SJSA1 (cell line): ENCODE measurements at places on chromosomes 16 and 17.

GRCh38 chr17:82442643-82443464 is 7.7 kb downstream of the CYBC1 start:
- DNase-seq: no peak

DNA sequence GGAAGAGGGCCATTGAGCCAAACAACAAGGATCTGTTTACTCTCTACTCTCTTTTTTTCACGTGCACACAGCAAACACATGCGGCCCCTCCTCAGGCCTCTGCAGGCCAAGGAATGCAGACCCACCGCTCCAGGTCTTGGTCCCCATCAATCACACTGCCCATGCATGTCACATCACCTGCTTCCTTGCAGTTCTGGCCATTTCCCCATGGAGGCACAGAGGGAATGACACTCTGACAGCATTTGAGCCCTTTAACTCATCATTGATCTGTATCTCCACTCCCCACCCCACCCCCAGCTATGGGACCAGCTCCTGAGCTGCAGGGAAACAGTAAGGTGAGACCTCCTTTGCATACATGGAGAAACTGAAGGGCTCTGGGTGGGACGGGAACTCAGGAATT is 45.9 kb upstream of the MEIOC start:
- no peak for DNase-seq

- DNase-seq: no peak
Measured at GRCh38 chr16:66064801-66065530, 301.5 kb upstream of the CDH5 start.

DNA sequence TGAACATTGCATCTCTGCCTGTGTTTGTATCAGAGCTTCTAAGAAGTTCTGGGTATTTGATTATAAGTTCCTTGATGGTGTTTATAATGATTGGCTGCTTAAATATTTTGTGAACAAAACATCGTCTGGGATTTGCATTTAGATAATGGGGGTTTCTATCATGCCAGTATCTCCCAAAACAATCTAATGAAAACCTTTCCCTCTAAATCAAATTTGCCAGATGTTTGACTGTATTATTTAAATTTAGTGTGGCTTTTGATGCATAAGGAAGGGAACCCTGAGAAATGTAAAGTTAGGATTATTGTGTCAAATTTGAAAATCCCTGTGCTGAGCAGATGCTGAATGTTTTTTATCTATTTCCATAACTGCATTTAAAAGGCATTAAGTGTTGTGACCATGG is 159.9 kb downstream of the HS3ST3A1 start:
- no peak for DNase-seq

DNA sequence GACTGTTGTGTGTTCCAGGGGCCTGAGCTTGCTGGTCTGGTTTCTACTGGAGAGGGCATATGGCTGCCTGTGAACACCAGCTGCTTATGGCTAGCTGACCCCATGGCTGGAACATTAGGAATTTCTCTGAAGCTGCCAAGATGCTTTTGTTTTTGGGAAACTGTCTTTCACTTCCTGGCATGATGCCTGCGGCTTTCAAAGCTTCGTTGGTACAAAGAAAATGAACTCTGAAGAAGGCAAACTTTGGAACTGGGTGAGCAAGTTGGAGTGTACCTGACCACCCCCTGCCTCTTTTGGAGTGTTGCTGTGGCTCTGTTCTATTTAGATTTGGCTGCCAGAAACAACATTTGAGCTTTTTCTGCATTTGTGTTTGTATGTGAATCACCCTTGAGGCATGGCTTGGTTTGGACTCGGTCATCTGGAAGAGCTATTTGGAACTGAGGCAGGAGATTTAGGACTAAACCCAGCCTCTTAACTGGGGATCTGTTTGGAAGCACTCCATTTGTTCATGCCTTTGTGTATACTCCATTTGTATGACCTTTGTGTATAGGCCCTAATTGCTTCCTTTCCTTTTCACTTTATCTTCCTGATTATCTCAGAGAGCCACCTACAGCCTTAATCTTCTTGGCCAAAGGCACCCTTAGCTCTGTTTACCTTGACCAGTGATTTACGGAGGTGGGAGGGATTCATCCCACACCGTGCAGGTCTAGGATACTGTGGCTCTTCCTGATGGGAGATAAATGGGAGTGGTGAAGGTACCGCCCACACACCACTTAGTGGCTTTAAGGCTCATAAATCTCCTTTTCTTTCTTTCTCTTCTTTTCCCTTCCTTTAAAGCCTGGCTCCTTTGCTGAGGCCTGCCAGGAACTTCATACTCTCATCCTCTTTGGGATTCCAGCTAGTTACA is 7.3 kb upstream of the CPHXL start:
- peak; percentile 69 for DNase-seq

DNA sequence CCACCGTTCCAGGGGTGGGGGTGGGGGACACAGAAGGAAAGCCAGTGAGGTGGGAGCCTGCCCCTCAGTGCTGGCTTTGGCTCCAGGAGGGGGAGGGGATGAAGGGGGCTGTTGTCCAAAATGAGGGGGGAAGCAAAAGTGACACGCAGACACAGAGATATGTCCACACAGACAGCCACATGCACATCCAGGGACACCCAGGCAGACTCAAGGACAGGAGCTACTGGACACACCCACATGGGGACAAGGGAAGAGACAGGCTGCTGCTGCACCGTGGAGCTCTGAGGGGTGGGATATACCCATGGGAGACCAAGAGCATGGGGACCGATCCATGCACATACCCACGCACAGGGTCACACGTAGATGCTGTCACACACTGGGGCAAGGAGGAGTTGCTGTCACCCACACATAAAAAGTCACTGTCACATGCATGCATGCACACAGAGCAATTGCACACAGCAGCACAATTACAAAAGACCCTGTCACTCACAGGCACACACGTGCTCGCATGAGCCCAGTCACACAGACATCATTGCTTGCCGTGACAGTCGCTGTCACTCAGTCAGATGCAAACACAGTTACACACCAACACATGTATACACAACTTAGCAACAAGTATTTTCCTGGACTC is 1.3 kb downstream of the THRA start:
- no peak for DNase-seq

DNA sequence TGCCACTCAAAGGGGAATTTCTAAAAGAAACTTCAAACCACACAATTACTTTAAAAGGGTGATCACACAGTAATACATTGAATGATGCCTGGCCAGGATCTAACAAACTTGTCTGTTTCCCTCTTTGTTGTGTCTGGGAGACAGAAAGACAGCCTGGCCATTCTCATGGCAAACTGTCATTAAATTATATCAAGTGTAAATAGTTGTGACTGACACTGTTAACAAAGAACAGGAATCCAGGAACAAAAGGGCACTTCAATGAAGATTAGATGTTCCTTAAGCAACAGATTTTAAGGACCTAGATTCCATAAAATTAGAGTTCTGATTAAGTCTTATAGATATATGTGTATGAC is 383.6 kb downstream of the KCNJ2 start:
- no peak for DNase-seq

GRCh38 chr16:67971111-67971510 is 2.7 kb upstream of the SLC12A4 start:
- no peak for DNase-seq

GRCh38 chr17:64412944-64413381 is 22.3 kb upstream of the PECAM1 start:
- DNase-seq: no peak

GRCh38 chr16:2963723-2964474 is at the start of gene KREMEN2:
Gene KREMEN2 (plus strand): TSS chr16:2964275. CDS start chr16:2964521, 246 bp downstream.
- peak; percentile 29 for DNase-seq

DNA sequence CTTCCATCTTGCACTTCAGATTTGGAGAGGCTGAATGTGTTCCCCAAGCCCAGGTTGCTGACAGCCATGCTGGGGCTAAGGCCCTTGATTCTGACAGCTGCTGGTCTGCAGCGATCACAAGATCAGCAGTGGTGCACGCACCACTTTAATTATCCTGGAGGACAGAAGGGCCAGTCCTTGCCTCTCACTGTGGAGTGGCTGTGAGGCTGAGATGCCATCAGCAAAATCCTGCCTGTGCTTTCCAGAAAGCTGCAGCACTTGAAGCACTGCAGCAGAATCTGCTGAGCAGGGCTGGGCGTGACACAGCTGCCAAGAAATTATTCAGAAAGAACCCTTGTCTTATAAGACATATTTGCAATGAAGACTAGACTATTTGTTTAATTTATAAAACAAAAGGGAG is 37.1 kb downstream of the NUP93 start:
- DNase-seq: no peak

DNA sequence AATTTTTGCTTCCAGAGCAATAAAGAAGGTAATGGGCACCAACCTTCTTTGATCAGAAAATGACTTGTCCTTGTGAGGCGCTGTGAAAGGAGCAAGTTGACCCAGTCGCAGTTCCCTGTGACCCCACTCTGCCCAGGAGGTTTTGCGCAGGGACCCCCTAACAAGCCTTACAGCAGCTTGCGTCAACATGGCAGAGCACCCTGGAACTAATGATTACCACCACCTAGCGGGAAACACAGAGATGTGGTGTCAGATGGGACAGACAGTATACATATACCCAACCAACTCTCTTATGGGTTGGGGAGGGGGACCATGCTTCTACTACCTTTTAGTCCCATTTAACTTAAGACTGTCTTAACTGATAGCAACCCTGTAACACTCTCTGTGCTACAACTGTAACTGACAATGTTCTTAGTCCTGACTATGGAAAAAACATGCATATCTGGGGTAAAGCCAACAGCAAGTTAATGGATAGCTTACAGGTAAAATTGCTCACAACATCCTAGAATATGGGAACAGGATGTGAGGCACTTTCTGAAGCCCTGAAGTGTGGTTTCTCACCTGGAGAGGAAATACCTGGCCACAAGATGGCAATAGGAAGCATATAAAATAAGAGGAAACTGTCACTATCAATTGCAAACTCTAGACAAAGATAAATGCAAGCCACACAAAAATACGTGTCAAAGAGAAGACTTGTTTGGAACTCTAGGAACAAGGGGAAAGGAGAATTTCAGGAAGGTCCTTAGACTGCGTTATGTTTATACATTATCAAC is 3.0 kb downstream of the KARS1 start:
- no peak for DNase-seq

DNA sequence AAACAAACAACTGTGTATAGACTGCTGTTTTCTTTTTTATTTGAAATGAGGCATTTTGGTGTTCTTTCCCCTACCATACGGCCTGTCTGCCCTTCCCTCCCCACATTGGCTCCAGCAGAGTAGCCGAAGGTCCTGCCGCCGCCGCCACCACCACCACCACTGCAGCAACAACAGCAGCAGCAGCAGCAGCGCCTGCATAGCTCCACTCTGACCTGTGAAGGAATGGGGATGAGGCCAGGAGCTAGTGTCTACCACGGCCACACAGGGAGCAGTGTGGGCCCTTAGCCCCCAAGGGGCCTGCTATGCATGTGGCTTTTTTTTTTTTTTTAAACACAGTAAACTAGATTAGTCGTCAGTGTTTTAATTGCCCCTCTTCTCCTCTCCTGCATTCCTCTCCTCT is 5.6 kb upstream of the CDK5R1 start:
- DNase-seq: no peak

DNA sequence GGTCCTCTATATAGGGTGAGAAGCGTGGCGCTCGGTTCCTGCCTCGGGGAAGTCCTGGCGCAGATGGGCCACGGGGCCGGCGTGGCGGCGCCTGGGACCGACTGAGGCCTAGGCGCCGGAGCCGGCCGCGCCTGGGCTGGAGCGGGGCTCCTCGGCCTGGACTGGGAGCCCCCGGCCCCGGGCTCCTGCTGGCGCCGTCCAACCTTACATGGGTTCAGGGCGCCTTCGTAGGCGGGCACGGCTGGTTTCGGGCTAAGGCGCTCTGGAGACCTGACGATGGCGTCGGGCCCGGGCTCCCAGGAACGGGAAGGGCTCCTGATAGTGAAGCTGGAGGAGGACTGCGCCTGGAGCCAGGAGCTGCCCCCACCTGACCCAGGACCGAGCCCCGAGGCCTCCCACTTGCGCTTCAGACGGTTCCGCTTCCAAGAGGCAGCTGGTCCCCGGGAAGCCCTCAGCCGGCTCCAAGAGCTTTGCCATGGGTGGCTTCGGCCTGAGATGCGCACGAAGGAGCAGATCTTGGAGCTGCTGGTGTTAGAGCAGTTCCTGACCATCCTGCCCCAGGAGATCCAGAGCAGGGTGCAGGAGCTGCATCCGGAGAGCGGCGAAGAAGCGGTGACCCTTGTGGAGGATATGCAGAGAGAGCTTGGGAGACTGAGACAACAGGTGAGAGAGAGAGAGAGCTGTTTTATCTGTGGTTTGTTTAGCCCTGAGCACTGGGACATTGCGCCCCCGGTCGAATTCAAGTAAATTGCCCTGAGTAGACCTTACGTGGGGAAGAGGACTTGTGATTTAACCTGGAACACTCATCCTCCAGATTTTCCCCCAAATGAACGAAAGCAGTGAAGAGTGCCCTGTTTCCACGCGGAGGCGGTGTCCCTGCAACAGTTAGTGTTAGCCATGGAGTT is 504 bp downstream of the ZNF263 start:
- no peak for DNase-seq

GRCh38 chr17:55632893-55633292 is 89.8 kb downstream of the TMEM100 start:
- DNase-seq: no peak

- DNase-seq: peak; percentile 81
Measured at GRCh38 chr17:6421700-6422604, 13.0 kb downstream of the AIPL1 start.

DNA sequence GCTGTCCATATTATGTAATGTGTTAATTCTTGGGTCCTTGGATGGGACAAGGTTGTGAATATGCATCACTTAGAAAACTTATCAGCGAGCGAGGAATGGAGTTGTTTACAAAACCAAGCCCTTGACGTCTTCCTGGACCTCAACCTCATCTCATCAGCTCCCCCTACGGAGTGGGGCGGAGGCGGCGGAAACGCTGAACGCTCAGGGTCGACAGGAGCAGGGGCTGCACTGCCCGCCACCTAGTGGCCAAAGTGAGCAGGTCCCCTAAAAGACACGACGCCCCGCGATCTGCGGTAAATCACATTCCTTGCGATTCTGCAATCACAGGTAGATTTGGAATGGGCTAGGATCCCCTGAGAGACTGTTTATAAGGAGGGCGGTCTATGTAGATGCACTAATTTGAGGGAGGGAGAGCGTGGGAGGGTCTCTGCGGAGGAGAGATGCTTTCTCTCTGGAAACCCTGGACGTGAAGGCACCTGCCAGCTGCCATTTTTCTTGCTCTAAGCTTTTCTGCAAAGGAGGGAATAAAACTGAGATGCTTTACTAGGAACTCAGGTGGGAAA is 5.4 kb upstream of the ICAM2 start:
- DNase-seq: peak; percentile 70

- no peak for DNase-seq
Measured at GRCh38 chr17:57552114-57552624, 192.9 kb downstream of the CCDC182 start.
